ENCODE measurements at places on chromosomes 11 and 22.

DNA sequence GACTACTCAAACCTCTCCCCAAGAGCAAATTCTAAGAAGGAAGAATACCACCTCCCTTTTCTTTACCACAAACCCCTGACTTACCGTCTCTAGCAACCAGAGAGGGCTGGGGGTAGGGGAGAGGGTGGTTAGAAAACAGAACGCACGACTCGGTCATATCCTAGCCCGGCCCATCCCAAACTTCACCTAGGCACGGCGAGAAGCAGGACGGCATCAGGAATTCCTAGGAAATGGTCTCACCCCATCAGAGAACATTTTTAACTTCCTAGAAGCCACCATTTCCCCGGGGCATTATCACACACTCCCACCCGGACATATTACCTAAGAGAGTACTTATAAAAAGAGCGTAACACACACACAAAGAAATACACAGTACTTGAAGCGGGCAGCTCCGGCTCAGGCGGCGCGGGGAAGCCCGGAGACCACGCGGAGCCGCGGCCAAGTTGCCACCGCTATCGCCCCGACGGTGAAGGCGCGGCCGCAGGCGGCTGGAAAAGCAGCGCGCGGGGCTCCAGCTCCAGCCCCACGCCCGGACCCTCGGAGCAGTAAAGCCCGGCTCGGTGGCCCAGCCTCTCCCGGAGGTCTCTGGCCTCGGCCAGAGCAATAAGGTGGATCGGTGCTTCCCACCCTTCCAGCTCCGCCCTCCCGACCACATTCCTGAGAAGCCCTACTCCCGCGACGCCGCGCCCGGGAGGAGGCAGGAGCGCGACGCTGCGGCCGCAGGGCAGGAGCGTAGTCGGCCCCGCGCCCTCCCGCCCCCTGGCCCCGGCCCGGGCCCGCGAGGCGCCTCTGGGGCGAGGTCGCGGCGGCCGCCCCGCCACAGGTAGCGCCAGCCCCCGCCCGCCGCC is 878 bp downstream of the RRAS2 start:
- no peak for DNase-seq

DNA sequence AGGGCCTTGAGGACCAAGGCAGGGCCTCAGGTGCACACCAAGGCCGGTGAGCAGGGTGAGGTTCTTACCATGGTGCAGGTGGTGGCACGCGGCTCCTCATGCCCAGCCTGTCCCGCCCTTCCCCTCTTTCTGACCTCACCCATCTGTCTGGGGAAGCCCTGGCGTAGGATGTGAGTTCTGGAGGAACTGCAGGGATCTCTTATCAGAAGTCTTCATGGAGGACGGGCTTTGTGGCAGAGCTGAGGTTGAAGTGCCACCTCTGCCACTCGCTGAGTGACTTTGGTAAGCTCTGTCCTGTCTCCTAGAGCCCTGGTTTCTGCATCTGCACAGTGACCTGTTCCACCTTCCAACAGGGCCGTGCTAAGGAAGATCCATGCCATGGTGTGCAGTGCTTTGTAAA is 49.1 kb downstream of the LRRC32 start:
- DNase-seq, result no peak

DNA sequence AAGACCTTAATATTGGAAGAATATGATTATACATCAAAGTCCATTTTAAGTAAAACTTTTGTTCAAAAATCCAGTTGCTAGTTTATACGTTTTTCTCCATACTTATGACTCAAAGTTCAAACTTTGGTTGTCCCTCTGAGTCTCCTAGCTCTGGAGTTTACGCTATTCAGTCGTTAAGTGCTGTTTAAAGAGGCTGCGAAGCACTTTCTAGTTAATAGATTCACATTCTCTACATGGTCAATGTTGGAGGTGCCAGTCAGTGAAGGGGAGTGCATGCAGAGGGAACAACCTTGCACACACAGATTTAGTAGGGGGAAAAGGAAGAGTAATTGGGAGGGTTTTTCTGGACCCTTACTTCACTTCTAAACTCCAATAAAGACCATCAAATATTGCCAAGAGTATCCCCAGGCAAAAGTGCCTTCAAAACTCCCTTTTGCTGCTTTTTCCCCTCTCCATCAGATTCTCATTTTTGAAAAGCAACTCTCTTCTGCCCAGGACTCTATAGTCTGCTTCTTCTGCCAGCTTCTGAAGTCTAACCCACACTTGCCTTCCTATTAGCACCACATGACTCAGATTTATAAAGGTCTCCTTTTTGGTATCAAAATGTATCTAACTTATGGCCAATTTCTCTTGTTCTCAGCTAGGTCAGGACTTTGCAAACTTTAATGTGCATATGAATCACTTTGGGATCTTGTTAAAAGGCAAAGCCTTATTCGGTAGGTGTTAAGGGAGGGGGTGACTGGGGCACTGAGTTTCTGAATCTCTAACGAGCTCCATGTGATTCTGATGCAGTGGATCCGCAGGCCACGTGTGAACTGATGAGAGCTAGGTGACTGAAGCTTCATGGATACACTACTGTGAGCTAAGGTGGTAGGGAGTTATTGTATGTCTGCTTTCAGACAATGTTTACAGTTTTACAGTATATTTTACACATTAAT is 96.2 kb upstream of the MTMR2 start:
- no peak for DNase-seq

DNA sequence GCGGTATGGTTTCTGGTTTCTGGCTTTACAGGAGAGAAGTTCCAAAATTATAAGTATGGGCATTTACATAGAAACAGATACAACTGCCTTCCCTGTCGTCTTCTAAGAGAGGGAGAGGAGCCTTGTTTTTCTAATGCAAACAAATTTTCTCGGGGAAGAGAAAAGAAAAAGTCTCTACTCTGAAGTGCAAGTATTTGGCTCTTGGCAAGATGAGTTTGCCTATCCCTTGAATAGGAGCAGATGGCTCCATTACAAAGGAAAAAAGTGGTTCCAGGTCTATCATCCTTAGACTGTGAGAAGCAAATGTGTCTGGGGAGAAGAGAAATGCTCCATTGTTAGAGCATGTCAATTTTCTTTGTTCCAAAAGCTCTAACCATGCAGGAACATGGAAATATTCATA is 455.6 kb downstream of the BUD13 start:
- no peak for DNase-seq

DNA sequence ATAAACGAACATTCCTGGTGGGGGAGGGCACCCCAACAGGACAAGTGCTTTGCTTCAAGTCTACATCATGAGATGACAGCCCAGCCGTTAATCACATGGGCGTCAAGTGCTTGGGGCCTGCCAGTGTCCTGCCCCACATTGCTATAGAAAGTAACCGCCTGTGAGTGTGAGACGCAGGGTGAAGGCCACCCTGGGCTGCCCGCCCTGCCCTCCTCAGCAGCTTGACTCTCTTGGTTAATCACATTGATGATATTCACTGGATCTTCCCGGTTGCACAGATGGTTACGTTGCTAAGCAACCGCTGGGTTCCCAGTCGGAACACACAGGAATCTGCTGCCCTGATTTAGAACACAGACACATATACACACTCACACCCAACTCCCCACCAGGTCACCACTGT is 79.3 kb downstream of the CTTN start:
- no peak for DNase-seq

DNA sequence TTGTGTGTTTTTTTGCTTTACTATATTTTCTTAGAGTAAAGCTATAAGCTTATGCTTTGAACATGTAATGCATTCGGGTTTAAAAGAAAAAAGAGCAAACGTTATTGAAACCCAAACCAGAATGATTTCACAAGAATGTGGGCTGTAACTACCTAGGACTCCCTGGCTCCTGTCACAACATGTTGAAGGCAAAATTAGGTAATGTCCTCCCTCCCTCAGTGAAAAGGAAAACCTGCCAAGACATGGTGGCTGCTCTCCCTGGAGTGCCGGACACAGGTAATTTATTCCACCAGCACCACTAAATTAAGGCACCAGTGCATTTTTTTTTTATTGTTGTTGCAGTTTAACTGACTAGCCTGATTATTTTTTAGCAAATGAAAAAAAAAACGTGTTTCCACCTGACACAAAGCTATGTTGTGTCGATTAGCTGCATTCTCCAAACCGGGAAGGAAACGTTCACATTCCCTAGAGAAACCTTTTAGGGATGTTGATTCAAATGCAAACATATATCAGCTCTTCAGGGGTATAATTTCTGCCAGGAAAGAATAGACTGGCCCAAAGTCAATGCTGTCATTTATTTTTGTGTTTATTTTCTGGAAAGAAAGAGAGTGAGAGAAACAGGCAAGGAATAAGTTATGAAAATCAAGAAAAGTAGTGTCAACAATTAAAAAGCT is 134.6 kb downstream of the CCDC34 start:
- no peak for DNase-seq

GRCh38 chr11:30387891-30388861 is 65.3 kb downstream of the ARL14EP start:
- DNase-seq, result no peak

- DNase-seq, result no peak
Measured at GRCh38 chr11:79226126-79226525, 214.7 kb downstream of the TENM4 start.

DNA sequence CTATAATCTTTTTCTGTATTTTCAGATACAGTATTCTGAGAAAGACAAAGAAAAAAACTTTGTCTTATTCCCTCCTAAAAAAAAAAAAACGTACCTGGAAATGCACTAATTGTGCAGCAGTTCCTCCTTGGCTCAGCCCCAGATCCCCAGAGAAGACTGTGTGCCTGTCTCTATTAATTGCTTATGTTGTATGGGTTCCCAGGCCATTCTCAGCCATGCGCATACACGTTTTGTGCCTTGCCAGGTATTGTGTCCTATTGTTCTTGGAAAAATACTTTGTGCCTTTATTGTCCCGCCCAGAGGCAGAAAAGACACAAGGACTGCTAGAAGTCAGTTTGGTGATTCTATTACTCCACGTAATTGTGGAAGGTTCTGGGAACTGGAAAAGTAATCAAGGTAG is 91.2 kb downstream of the PIWIL4 start:
- no peak for DNase-seq

GRCh38 chr22:41578114-41578513 is 11.5 kb downstream of the PMM1 start:
- no peak for DNase-seq

DNA sequence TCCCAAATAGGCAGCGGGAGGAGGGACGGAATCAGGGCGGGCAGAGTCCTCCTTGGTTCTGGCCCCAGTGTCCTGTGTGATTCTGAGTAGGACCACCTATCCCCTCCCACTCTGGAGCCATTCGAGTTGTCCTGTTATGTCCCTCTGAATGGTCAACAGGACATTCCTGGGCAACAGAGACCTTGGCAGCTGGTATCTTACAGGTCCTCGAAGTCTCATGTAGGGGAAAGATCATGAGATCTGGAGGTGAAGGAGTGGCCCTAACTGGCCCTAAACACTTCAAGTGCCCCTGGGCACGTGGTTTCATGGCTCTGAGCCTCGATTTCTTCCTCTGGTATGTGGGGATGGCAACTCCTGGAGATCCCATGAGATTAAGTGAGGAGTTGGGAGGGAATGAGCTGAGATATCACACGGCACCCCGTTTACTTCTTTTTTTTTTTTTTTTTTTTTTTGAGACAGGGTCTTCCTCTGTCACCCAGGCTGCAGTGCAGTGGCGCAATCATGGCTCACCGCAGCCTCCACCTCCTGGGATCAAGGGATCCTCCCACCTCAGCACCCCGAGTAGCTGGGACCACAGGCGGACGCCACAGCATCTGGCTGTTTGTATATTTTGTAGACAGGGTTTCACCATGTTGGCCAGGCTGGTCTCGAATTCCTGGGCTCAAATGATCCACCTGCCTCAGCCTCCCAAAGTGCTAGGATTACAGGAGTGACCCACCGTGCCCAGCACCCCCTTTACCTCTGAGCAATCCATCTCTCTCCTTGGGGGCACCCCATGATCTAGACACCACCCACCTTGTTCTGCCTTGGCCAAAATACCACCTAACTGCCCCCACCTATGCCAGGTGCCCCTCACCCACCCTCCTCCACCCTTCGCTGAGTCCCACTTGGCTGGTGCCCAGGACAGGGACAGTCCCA is 6.8 kb downstream of the LIF start:
- no peak for DNase-seq

- DNase-seq, result no peak
Measured at GRCh38 chr11:21811572-21811971, 381.3 kb upstream of the ANO5 start.

- DNase-seq, result no peak
Measured at GRCh38 chr22:20998411-20999336, 3.2 kb downstream of the THAP7 start.

DNA sequence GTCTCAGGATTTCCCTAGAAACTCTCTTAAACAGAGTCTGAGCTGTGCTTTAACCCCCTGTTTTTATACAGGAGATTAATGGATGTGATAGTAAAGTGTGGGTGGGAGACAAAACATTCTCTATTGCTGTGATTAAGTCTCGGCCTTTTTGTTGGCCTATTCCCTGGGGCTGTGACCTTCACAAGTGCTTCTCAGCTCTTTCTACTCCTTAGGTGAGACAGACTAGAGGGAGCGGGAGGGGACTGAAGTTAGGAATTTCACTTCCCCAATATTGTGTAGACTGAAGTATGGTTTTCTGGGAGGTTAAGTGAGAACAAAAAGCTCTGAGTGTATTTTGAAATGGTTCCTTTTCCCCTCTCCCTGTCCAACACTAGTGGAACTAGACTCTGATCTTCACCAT is 29.8 kb upstream of the OR8B8 start:
- DNase-seq, result no peak

DNA sequence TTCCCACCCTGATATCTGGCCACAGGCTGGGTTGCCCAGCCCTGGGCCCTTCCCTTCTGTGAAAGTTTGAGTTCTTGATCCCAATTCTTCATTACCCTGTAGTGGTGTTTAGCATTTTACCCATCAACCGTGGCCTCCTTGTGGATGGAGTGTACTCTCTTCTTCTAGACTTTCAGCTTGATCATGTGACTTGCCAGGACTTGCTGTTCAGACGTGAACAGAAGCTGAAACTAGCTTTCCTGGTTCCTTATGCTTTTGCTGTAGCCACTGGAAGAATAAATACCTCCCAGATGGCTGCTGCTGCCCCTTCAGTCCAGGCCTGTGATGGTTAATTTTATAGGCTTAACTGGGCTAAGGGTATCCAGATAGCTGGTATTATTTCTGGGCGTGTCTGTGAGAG is 32.7 kb upstream of the DAGLA start:
- no peak for DNase-seq

DNA sequence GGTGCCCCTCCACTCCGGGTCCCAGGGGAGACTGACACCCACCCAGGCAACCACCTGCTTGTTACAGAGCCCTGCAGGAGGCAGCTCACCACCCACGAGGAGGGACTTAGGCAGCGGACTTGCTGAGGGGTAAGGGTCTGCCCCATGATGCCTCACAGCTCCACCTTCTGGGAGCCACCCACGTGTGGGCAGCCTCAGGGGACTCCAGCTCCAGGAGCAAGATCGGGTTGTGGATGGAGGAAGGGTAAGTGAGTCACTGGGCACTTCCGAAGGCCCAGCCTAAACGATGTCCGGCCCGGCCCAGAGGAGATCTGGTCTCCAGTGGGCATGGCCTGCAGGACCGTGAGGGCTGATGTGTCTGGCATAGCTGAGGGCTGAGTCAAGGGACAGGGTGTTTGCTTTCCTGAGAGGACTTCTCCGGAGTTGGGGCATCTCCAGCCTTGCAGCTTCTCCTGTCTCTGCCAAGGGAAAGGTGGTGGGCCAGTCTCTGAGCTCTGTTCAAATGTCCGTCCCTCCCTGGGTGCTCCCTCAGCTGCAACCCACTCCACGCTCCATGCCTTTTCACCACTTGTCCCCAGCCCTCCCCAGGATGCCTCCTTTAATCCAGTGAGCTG is 32.3 kb upstream of the P2RY2 start:
- DNase-seq, result no peak
